Spleen (tissue), 13 donors: ENCODE measurements at places on chromosomes 16 and 17. TPM values are rescaled to one million over a fixed set of nuclear protein-coding genes. Genes with fewer than 3 reads are reported as not detected.

The NKD1 gene
- 1.7 TPM for total RNA-seq

The CHD9NB gene
- total RNA-seq = 0.27 TPM

The IGFBP4 gene
- 312 TPM for total RNA-seq

The KRT33B gene
- not detected for total RNA-seq

The ETV4 gene
- total RNA-seq = not detected

The HSPB9 gene
- not detected for total RNA-seq

The RBFOX1 gene
- not detected for total RNA-seq

The RAC3 gene
- 1.1 TPM for total RNA-seq

DNA sequence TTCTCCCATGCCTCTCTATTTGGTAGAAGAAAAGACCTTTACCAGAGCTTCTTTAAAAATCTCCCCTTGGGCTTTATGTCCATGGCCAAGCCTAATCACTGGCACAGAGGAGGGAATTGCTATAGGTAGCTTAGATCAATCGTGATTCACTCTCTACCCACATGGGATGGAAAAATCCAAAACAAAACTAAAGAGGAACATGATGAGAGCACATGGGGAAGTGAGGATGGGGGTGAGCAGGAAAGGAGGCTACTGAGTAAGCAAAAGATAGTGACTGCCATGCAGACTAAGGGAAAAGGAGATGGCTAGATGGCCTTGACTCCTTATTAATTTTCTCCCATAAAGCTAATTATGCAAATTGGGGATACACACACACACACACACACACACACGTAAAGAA is 201.2 kb downstream of the HS3ST3A1 start:
- no peaks in the 10 kb centered on the region for H3K27me3 ChIP-seq
- no peak overlapping the region for H3K4me3 ChIP-seq
- H3K4me1 ChIP-seq = peaks cover 5% of the 10 kb centered on the region
- H3K27ac ChIP-seq = no peak overlapping the region

DNA sequence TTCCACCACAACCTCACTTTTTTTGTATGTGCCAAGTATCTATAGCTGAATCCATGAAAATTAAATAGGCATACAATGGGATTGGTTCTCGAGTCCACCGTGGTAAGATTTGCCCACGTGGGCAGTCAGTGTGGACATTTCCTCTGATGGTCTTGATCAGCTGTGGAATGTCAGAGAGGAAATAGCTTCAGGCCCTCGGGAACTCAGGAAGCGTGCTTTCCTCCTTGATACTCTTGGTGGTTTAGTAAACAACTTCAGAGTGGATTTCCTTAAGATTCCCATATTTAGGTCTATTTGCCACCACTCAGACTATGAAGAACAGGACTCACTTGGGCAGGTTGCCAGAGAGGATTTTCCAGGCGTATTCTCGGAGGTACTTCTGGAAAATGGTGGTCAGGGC is 152.5 kb downstream of the VPS53 start:
- no peak overlapping the region for H3K4me3 ChIP-seq
- peak overlapping the region; percentile 22 for H3K27ac ChIP-seq
- DNase-seq = no peak
- H3K4me1 ChIP-seq = peaks cover 40% of the 10 kb centered on the region

DNA sequence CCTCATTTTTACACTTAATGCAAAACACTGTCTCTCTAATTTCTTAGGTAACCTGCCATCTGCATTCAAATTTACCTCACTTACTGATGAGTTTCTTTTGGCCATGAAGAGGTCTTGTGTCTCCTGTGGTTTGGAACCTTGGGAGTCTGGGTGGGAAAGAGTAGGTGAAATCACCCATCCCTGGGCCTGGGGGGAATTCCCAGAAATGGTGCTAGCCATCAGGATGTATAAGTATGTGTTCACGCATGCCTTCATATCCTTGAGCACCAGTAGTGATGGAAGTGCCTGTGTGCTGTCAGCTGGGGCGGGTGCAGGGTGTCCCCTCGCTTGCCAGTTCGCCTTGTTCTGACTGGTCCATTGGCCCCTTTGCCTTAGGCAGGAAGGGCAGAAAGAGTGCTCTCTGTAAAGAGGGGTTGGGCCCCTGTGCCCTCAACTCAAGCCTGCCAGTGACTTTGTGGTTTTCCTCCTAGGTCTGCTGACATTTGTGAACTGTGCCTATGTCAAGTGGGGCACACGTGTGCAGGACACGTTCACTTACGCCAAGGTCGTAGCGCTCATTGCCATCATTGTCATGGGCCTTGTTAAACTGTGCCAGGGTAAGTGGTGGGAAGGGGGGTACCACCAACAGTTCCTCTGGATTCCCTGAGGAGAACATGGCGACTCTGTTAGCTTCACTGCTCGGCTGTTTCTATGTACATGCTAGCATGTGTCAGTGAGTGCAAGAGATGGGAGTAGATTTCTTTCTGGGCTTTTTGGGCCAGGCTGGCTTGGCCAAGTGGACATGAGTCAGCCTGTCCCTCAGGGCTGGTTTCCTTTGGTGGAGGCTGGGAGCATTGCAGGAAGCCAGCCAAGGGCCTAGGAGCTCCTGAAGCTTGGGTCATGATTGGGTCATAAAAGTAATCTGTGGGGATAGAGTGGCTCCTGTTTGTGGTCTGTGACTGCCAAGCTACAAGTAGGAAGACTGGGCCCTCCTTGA is 23.2 kb downstream of the SLC7A6OS start:
- peaks cover under 1% of the 10 kb centered on the region for H3K36me3 ChIP-seq
- peaks cover 100% of the 10 kb centered on the region for H3K4me1 ChIP-seq
- peak; percentile 82 for DNase-seq

DNA sequence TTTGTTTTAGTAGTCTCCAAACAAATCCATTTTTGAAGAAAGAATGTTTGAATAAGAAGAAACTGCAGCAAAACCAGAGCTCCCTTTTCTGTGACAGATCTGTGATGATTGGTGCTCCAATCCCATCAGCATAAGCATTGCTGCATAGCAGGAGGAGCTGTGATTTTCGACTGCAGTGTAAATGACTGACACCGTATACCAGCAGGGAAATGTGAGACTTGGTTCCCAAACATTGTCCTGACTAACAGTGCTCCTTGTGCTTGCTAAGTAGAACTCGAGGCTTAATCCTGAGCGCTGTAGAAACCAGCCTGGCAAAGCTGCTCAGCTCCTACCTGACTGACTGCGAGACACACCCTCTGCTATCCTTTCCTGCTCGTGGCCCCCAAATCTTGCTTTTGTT is 57.2 kb downstream of the NUP93 start:
- H3K27me3 ChIP-seq = no peaks in the 10 kb centered on the region
- DNase-seq = no peak
- H3K36me3 ChIP-seq = no peaks in the 10 kb centered on the region
- H3K4me1 ChIP-seq = no peaks in the 10 kb centered on the region
- no peak overlapping the region for H3K27ac ChIP-seq

DNA sequence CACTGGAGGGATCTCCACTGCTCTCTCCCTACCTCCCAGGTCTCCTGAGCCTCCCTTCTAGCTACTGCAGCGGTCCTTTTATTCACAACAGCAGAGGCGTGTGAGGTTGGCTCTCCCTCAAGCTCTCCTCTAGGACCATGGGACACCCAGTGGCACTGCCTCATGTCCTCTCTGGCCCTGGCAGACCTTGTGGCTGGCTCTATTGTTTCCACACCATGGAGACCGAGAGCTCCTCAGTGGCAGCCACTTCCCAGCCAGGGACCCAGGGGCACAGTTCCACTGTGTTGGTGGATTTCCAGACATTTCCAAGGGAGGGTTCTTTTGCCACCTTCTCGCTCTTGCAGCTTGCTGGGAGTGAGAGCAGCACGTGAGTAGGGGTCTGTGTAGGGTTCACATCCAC is 204.9 kb downstream of the AXIN2 start:
- DNase-seq = no peak
- H3K36me3 ChIP-seq = no peaks in the 10 kb centered on the region
- H3K4me1 ChIP-seq = no peaks in the 10 kb centered on the region
- no peaks in the 10 kb centered on the region for H3K27me3 ChIP-seq
- no peak overlapping the region for H3K27ac ChIP-seq

- H3K4me1 ChIP-seq = no peaks in the 10 kb centered on the region
- H3K36me3 ChIP-seq = no peaks in the 10 kb centered on the region
- no peak overlapping the region for H3K27ac ChIP-seq
- no peaks in the 10 kb centered on the region for H3K27me3 ChIP-seq
- no peak for DNase-seq
Measured at GRCh38 chr17:40005520-40005919, 9.7 kb upstream of the CSF3 start.

DNA sequence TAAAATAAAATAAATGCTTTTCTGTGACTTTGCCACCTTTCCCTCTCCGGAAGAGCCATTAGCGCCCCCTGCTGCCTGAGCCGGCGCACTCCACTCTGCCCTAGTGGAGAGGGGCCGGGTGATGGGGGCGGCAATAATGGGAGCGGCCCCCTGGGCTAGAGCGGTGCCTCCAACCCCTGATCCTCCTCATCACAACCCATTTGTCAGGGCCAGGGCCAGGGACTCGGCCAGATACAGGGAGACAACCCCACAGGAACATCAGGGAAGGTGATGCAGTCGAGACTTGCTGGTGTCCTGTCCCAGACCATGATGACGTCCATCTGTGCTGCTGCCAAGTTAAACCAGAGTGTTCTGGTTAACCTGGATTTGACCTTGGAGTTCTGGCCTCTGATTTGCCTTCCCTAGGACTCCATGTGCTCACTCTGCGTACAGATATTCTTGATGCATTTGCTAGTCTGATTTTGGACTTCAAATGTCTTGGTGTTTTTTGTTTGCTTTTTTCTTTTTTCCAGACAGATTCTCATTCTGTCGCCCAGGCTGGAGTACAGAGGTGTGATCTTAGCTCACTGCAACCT is 46.1 kb upstream of the BPTF start:
- H3K4me3 ChIP-seq = no peak overlapping the region
- peak; percentile 74 for DNase-seq
- H3K27me3 ChIP-seq = no peaks in the 10 kb centered on the region
- no peaks in the 10 kb centered on the region for H3K36me3 ChIP-seq

DNA sequence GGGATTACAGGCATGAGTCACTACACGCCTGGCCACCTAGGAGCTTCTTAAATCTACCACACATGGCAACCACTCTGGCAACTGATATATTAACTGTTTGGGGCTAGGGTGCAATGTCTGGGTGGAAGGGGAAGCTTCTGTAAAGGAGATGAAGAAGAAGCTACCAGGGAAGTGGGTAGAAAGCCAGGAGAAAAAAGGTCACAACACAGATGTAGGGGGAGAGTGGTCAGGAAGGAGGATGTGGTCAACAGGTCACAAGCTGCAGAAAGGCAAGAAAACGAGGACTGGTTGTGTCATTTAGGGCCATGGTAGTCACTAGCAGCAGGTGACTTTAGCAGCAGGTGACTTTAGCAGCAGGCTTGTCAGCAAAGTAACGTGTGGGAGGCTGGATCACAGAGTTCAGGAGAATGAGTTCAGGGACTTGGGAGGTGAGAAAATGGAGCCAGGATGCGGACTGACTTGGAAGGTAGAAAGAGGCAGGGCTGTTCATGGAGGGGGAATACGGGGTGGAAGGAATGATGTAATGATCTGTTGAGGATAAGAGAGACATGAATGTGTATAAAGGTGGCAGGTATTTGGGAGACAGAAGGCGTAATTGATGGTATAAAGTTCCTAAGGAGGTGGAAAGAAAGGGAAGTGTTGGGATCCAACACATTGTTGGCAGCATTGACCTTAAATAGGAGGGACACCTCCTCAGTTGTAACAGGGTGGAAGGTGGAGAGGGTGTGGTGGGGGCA is 16.3 kb upstream of the WFIKKN2 start:
- H3K4me3 ChIP-seq = no peak overlapping the region
- H3K27ac ChIP-seq = no peak overlapping the region
- peaks cover 6% of the 10 kb centered on the region for H3K27me3 ChIP-seq
- no peak for DNase-seq
- H3K4me1 ChIP-seq = peaks cover 8% of the 10 kb centered on the region

DNA sequence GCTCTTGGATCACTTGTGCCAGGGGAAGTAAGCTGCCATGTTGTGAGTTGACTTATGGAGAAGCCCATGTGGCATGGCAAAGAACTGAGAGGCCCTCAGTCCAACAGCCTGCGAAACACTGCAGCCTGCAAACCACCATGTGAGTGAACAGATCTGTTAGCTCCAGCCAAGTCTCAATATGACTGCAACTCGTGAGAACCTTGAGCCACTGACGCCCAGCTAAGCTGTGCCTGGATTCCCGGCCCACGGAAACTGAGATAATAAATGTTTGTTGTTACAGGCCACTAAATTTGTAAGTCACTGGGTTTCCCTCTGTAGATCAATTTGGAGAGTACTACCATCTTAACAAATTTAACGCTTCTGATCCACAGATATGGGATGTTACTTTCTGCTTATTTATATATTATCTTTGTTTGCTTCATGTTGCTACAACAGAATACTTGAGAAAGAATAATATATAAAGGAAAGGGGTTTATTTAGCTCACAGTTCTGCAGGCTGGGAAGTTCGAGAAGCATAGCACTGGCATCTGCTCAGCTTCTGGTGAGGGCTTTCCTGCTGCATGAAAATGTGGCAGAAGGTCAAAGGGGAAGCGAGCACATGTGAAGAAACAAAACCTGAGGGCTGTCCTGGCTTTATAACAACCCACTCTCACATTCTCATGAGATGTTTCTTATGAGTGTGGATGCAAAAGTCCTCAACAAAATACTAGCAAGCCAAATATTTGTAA is 29.4 kb upstream of the ATP2A3 start:
- no peak overlapping the region for H3K27ac ChIP-seq
- H3K36me3 ChIP-seq = no peaks in the 10 kb centered on the region
- no peaks in the 10 kb centered on the region for H3K27me3 ChIP-seq
- no peak overlapping the region for H3K4me3 ChIP-seq

DNA sequence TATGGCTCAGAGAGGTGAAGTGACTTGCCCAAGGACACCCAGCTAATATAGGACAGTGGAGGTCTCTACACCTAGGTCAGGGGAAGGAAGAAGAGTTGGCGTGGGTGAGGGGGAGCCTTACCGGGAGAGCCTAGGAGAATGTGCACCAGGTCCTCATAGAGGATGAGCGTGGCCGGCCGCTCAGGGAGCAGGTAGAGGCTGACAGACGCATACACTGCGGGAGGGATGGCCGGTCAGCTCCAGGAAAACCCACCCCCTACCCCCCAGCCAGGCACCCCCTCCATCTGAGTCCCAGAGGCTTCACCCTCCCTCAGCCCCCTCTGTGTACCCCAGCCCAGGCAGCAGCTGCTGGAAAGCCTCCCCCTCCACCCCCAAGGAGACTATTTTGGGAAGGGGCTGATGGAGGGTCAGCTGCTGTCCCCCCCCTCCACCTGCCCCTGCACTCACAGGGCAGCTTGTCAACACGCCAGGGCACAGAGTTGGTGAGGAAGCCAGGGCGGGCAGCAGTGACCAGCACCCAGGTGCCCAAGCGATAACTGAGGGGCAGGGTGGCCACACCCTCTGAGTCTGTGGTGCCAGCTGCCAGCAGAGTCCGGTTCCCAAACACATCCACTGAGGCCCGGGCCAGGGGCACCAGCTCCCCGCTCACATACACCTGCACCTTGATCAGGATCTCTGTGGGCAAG is 4.1 kb downstream of the FAM171A2 start:
- no peaks in the 10 kb centered on the region for H3K36me3 ChIP-seq
- H3K27ac ChIP-seq = no peak overlapping the region
- no peak for DNase-seq
- no peak overlapping the region for H3K4me3 ChIP-seq

GRCh38 chr16:84648595-84649510 is 542 bp downstream of the KLHL36 start:
- peak overlapping the region; percentile 67 for H3K4me3 ChIP-seq
- peak overlapping the region; percentile 78 for H3K27ac ChIP-seq
- no peaks in the 10 kb centered on the region for H3K27me3 ChIP-seq
- no peaks in the 10 kb centered on the region for H3K36me3 ChIP-seq
